ENCODE measurements at places on chromosomes 2 and 18.

DNA sequence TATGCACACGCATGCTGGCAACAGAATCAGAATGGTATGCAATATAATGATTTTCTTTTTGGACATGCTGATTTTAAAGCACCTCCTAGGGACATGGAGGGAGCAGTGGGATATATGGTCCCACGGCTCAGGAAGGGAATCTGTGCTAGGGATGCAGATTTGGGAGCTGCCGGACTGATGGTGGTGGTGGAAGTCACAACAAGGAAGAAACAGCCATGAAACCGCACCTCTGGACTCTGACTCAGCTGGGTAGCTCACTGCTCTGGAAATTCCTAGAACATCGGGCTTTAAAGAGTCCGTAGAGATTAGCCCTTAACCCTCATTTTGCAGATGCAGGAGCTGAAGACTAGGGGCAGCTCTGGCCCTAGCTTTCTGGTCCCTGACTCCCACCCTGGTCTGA lies 364.3 kb upstream of the KLHL29 start:
- DNase-seq: no peak

- DNase-seq: no peak
Observed at GRCh38 chr2:45883603-45884000, 232.1 kb downstream of the PRKCE start.

DNA sequence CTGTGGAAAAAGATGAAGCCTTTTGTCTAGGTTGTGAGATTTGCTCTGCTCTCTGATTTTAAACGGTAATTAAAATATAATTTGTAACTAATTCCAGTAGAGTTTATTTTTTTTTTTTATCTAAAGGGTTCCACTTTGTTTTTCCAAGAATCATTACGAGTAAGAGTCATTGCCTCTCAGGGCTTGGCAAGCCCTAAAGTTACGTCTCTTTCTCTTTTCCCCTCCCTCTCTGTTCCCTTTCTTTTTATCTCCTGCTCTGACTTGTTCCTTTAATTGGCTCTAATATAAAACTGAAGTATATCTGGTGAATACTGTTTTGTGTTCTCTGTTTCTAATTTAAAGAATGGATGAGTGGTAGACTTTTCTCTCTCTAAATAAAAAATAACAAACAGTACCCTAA lies 75.8 kb downstream of the CALCRL start:
- DNase-seq: no peak

GRCh38 chr2:113920996-113921395 lies 31.1 kb downstream of the ACTR3 start:
- DNase-seq: no peak

DNA sequence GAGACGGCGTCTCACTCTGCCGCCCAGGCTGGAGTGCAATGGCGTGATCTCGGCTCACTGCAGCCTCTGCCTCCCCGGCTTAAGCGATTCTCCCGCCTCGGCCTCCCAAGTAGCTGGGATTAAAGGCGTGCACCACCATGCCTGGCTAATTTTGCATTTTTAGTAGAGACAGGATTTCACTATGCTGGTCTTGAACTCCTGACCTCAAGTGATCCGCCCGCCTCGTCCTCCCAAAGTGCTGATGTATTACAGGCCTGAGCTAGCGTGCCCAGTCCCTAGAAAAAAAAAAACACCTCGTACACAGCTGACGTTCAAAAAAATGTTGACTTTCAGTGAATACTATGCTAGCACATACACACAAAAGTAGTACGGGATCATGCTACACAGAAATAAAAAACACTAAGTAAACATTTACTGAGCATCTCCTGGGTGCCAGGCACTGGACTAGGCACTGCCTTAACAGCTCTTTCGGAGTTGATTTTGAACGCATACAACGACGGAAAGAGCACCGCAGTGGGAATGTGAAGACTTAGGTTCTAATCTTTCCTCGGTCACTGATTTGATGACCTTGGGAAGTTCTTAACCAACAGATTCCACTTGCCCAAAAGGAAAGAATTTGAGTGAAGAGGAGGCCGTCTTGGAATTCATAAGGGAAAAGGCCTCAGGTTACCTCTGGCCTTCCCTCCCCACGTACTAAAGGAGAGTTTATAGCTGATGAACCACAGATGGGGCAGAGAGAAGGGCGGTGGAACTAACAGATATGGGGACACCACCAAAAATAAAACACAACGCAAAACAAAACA lies 1.1 kb downstream of the DNAJC27 start:
- DNase-seq: no peak

DNA sequence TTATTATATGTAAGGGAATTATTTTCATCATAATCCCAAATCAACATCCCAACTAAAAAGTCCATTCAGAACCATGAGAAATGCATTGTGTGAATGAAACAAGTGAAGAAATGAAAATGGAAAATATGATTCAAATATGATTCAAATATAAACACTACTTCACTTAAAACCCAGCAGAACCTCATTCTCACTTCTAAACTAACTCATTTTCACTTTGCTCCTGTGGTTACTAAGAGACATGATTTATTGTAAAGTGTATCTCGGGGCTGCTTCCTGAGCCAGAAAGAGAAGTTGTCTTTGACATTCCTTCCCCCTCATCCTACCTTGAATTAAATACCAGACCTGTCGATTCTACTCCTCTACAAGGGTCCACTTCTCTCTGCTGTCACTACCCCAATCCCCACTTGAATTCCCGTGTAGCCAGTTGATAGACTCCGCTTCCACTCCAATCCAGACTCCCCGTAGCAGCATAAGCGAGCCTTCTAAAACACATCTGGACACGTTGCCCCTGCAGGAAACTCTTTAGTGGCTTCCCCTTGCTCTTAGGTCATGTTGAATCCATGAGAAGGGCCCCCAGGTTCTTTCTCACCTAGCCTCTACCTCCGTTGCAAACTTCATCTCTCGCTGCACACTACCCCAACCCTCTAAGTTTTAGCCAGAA lies 697.0 kb upstream of the ID2 start:
- no peak for DNase-seq

DNA sequence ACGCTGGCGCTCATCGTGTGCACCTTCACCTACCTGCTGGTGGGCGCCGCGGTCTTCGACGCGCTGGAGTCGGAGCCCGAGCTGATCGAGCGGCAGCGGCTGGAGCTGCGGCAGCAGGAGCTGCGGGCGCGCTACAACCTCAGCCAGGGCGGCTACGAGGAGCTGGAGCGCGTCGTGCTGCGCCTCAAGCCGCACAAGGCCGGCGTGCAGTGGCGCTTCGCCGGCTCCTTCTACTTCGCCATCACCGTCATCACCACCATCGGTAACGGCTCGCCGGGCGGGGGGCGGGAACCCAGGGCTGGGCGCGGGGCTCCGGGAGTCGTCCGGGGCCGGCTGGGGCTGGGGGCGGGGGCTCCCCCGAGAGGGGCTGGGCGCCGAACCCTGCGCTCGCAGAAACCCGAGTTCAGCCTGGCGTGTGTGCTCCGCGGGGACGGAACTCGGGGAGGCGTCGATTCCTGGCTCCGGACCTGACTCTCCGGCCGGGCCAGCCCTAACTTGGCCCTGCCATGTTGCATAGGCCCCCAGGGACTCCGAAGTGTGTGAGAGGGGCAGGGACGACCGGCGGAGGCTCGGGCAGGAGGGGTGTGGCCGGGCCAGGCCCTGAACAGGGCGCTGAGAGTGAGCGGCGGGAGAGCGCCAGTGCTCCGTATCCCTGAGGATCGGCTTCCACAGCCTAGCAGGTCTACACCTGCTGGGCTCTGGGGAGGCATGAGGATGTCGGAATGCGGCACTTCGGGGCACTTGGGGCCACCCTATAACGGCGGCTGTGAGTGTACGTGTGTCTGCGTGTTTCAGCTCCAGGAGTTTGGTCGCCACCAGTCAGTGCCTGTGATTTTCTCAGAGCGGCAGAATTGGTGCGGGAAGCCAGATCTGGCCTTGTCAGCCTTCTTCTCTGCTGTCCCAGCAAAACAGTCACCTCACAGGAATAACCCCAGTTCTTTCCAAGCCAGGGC lies 651 bp downstream of the KCNK3 start:
- peak; percentile 61 for DNase-seq

- DNase-seq: no peak
Observed at GRCh38 chr2:231047274-231047922, 9.3 kb upstream of the PSMD1 start.

DNA sequence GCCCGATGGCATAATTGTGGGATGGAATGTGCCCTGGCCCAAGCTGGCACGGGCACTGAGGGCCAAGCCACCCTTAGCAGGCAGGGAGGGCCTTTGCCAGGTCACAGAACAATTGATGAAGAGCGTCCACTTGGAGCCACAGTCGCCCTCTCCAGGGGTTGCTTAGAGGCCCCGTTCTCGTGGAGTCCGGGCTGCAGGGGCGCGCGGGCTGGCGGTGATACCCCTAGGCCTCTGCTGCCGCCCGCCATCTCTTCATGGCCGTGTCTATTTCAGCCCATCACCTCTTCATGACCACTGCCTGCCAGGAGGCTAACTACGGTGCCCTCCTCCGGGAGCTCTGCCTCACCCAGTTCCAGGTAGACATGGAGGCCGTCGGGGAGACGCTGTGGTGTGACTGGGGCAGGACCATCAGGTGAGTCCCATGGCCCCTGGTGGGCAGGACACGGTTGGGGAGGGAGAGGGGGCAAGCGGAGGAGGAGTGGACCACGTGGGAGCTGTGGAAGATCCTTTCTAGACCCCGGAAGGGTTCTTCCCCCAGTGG lies 17.6 kb downstream of the RAMP1 start:
- no peak for DNase-seq

DNA sequence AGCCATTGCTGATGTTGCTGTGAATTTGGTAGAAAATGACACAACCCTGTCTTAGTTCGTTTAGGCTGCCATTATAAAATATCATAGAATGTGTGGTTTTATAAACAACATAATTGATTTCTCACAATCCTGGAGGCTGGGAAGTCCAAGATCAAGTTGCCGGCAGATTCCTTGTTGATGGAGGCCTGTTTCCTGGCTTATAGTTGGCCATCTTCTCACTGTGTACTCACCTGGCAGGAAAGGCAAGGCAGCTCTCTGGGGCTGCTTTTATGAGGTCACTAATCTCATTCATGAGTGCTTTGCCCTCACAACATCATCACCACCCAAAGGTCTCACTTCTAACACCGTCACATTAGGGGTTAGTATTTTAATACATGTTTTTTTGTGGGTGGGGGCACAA lies 58.4 kb downstream of the PHLPP1 start:
- no peak for DNase-seq

GRCh38 chr2:219514196-219514761 lies at the start of gene ASIC4:
Gene ASIC4 (plus strand): TSS chr2:219514482. CDS start chr2:219514725, 243 bp downstream.
- no peak for DNase-seq

- DNase-seq: no peak
Observed at GRCh38 chr2:145022666-145023333, 502.9 kb upstream of the ZEB2 start.

- peak; percentile 70 for DNase-seq
Observed at GRCh38 chr2:45009928-45010701, 863 bp upstream of the SIX2 start.

GRCh38 chr2:30237966-30238800 lies 6.8 kb downstream of the LBH start:
- DNase-seq: no peak

DNA sequence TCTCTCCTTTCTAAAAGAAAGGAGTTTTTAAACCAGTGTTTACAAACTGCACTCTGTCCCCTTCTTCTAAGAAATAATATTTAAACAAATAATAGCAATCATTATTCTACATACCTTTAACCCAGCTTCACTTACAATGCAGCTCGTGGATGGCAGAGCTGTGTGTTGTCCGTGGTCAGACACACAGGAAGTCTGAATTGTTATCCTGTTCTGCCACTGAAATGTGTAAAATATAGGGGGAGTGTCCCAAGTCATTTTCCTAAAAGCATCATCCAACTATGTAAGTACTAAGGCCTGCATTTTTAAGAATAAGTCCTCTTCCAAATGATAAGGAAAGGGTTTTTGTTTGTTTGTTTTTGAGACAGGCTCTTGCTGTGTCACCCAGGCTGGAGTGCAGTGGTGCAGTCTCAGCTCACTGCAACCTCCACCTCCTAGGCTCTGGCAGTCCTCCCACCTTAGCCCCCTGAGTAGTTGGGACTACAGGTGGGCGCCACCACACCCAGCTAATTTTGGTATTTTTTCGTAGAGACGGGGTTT lies 2.7 kb upstream of the PPP4R1 start:
- no peak for DNase-seq

GRCh38 chr2:31901900-31902299 lies 108.9 kb downstream of the MEMO1 start:
- DNase-seq: no peak

- no peak for DNase-seq
Observed at GRCh38 chr2:228417526-228417925, 236.0 kb upstream of the SPHKAP start.

DNA sequence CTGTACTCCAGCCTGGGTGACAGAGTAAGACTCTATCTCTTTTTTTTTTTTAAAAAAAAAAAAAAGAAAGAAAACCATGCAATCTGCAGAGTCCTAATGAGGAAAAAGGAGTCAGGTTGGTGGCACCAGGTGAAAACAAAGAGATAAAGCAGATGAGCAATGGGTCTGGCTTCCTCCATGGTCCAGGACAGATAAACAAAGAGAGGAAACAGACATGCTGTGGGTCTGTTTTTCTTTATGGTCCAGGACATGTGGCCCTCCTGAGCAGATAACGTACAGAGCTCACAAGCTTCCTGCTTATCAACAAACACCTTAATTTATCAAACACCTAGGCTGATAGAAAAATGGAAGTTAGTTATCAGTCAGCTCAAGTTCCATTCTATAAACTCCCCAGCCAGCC lies 24.4 kb upstream of the TUBB6 start:
- DNase-seq: no peak

DNA sequence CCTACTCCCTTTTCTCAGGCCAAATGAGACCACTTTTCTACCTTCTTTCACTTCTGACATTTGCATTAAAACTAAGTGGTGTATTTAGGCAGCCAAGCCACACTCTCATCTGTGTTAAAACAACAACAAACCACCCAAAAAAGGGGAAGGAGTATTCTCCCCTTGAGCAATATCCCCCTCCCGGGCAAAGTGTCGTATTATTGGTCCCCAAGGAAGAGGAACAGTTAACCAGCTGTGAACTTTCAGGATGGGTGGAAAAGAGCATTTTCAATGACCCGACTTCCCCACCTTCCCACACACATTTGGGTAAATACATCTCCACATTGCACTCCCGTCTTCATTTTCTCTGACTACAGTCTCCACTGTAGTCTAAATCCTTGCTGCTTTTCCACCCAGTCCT lies 44.3 kb downstream of the FEZ2 start:
- DNase-seq: no peak

DNA sequence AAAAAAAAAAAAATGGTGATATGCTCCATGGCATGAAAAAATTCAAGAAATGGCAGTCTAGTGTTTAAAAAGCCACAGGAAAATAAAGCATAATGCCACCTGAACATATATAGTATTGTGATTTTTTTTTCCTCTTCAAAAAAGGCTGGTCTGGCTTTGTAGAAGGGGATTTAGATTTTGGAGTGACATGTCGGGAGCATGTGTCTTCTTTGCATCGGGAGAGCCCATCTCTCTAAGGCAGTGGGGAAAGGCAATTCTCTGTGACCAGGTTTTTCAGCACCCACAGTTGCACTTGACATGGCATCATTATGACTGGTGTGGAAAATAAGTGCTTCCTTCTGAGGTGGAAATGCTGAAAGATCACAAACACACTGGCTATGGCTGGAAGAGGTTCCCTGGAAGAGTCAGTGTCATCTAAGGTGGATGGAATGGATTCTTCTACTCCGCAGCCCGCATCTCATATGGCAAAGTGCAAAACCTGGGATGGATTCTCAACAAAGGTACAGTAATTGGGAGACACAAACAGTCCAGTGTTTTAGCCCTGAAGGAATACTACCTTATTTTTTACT lies 172.5 kb downstream of the AGAP1 start:
- DNase-seq: peak; percentile 16

- DNase-seq: no peak
Observed at GRCh38 chr2:57842531-57842930, 204.1 kb upstream of the VRK2 start.

- no peak for DNase-seq
Observed at GRCh38 chr2:207088839-207089238, 76.9 kb downstream of the KLF7 start.

All from thyroid gland (tissue), 4 donors.